Central memory CD4-positive, alpha-beta T cell (primary cell): ENCODE measurements at places on chromosomes 1 and 21.

DNA sequence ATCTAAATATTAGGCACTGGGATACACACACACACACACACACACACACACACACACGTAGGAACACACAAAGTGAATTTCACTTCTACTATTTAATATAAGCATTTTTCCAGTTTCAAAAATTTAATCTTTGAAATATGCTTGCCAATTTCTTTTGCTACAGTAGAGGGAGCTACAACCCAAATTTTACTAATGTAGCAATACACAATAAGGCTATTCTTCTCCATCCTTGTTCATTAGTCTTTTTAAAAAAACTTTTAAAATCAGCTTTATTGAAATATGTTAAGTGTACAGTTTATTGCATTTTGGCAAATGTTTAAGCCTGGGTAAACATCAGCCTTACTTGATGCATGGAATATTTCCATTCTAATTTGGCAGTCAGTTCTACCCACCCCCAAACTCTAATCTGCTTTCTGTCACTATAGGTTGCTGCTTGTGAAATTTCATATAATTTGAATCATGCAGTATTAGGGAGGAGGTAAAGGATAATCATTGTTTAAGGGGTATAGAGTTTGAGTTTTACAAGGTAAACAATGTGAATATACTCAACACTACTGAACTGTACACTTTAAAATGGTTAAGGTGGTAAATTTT lies 93.0 kb upstream of the TENT5C start:
- peak; percentile 10 for DNase-seq

- no peak for DNase-seq
Measured at GRCh38 chr1:113138778-113139177, 65.8 kb downstream of the LRIG2 start.

DNA sequence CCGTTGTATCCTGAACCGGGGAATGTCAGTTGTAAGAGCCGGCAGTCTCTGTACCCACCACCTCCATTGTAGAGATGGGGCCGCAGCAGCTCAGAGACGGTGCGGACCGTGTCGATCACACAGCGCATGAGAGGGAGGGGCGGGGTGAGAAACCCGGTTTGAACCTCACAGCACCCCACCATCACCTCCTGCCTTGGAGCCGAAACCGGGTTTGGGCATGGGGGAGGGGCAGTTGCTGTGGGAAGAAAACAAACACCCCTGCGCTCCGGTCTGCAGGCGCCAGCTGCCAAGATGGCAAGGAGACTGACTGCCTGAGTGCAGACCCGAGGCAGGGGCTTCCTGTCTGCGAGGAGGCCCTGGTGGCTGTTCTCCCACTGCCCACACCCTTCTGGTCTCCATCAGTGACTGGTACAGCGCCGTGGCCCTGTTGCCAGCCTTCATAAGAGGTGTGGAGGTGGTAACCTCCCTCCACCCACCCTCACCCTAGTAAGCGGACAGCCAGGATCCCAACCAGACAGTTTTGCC lies 69.2 kb upstream of the SSBP3 start:
- DNase-seq, result peak; percentile 52

- DNase-seq, result no peak
Measured at GRCh38 chr1:25034736-25035522, 104.9 kb upstream of the RUNX3 start.

GRCh38 chr1:48668339-48668738 lies 108.4 kb downstream of the BEND5 start:
- DNase-seq, result no peak

- DNase-seq, result no peak
Measured at GRCh38 chr1:75338616-75339483, 204.7 kb downstream of the LHX8 start.

DNA sequence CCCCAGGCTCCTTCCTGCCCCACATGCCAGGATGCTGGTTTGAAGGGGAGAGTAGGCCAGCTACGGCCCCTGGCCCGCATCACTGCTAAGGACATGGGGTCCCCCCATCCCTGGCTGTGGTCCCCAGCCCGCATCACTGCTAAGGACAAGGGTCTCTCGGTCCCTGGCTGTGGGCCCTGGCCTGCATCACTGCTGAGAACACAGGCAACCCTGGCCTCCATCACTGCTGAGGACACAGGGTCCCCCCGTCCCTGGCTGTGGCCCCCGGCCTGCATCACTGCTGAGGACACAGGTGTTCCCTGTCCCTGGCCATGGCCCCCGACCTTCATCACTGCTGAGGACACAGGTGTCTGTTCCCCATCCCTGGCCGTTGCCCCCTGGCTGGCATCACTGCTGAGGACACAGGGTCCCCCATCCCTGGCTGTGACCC lies 448 bp upstream of the OBSCN start:
- DNase-seq, result no peak

DNA sequence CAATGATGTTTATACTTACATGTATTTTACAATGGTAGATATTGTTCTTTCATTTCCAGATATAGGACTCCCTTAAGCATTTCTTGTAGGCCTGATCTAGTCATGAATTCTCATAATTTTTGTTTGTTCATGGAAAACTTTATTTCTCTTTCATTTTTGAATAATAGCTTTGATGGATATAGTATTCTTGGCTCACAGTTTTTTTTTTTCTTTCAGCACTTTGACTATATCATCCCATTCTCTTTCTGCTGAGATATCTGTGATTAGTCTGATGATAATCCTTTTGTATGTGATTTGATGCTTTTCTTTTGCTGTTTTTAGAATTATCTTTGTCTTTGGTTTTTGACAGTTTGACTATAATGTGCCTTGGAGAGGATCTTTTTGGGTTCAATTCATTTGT lies 24.1 kb upstream of the CHODL start:
- no peak for DNase-seq

DNA sequence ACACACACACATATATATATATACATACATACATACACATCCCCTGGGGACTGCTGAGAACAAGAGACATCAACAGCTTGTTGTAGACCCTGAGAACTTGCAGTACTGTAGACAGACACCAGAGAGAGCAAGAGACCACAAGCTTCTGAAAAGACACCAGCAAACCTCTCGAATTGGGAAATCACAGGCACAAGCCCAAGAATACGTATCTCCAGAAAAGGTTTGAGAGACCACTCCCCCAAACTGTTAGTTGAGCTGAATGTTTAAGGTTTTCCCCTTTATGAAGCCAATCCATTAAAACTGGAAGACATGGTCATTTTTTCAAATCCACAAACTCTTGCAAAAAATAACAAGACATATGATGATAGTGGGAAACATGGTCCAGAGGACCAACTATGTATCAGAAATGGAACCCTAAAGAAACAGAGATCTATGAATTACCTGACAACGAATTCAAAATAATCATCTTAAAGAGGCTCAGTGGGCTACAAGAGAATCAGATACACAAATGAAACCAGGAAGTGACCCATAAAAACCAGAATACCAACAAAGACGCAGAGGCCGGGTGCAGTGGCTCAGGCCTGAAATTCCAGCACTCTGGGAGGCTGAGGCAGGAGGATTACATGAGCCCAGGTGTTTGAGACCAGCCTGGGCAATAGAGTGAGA lies 45.1 kb downstream of the SLC2A1 start:
- peak; percentile 68 for DNase-seq

DNA sequence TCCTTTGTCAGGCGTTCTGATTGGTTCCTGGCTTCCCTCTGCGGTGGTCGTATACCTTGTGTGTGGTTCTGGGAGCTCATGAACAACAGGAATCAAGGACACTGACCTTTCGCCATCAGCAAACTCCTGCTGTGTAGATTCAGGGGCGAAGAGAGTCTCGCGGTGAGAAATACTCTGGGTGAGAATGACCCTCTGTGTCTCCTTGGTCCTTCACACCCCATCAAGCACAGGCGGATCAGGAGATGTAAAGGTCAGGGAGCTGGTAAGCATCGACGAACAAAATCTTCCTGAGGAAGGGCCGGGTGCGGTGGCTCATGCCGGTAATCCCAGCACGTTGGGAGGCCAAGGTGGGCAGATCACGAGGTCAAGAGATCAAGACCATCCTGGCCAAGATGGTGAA lies 207.2 kb downstream of the KIF26B start:
- DNase-seq, result no peak

DNA sequence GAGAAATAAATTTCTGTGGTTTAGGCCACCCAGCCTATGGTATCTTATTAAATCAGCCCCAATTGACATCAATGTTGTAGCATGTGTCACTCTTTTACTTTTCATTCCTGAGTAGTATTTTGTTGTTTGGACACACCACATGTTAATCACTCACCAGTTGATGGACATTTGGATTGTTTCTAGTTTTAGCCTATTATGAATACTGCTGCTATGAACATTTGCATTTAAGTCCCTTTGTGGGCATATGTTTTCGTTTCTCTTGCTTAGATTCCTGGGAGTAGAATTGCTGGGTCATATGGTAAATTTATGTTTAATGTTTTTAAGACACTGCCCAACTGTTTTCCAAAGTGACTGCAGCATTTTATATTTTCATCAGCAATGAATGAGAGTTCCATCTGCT lies 50.2 kb upstream of the NUF2 start:
- DNase-seq, result no peak

- no peak for DNase-seq
Measured at GRCh38 chr1:24541711-24542346, 14.1 kb upstream of the NCMAP start.

GRCh38 chr1:62590255-62590969 lies 6.9 kb upstream of the ANGPTL3 start:
- no peak for DNase-seq

DNA sequence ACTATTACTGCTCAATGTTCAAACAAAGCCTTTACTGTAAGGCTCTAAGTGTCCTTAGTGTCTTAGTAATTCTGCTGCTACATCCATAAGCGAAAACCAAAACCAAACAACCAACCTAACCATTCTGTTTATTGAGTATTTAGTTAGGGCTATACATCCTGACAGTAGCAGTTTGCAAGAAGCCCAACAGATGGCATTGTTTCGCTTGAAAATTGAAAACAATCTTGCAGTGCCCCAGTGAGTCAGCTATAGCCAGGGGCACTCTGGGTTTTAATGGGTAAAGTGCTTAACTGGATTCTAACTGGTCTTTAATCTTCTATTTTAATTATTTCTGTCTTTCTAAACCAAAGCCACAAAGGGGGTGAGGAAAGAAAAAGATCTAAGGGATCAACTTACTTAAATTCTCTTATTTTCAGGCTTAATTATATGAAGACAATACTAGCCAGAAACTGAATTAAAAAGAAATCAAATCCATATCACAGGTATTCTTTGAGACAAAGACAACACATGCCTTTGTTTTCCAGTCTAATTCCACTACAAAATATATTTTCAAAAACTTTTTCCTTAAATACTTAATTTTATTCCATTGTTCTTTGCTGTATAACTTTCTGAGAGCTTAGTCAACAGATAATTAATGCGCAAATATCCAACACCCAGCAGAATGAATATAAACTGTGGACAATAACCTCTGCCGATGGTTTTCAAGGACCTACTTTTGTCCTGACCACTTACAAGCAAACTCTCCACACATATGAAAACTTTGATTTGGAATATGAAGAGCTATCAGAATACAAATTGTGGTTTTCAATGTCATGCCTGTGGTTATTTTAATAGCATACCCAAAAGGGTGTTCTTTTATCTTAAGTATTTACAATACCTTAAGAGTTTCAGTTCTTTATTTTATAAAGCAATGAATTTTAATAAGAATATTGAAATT lies 15.2 kb downstream of the POGZ start:
- peak; percentile 63 for DNase-seq

DNA sequence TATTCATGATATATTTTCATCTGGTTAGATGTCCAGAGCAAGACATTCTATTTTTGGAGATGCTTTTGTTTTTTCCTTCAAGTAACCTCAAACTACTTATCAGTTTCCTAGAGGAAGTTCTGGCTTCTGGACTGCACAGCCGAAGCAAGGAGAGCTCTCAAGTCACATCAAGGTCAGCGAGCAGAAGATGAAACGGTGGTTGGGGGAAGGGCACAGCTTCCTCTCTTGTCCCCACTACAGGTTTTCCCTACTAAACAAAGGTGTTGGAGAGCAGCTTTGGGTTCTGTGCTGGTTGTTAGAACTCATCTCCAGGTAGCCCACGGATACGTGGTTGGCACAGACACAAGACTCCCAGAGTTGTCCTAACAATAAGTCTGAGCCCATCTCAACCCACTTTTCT lies 5.1 kb upstream of the PLEKHO1 start:
- no peak for DNase-seq

DNA sequence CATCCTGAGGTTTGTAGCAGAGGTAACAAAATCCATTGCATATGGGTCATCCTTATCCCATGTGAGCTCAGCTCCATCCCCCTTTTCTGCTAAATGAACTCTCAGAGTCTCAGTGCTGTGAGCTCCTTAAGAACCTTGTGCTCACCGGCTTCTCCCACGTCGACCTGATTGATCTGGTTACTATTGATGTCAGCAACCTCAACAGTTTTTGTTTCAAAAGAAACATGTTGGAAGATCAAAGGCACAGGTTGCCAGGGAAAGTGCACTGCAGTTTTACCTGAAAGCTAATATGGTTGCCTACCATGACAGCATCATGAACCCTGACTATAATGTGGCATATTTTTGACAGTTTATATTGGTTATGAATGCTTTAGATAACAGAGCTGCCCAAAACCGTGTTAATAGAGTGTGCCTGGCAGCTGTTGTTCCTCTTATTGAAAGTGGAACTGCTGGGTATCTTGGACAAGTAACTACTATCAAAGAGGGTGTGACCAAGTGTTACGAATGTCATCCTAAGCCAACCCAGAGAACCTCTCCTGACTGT lies 131.4 kb downstream of the HS2ST1 start:
- peak; percentile 76 for DNase-seq

DNA sequence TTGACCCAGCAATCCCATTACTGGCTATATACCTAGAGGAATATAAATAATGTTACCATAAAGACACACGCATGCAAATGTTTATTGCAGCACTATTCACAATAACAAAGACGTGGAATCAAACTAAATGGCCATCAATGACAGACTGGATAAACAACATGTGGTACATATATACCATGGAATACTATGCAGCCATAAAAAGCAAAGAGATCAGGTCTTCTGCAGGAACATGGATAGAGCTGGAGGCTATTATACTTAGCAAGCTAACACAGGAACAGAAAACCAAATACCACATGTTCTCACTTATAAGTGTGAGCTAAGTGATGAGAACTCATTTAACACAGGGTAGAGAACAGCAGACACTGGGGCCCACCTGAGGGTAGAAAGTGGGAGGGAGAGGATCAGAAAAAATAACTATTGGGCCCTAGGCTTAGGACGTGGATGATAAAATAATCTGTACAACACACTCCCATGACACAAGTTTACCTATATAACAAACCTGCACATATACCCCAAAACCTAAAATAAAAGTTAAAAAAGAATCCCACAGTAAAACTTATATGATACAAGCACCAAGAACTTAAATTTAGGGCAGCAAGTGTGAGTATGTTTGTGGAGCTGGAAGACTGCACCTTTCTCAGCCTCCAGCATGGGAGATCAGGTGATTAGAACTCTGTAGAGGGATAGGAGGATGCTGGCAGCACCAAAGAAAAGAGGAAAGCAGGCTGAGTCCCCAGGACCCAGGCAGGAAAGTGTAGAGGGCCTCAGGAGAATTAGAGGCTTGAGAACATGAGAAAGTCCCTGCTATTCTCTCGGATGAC lies 320.8 kb upstream of the USP24 start:
- DNase-seq, result no peak

GRCh38 chr1:27634985-27635367 lies at the start of gene FGR:
Gene FGR (minus strand): TSS chr1:27635185. CDS start chr1:27623916, 11,269 bp downstream.
- no peak for DNase-seq
